ENCODE measurements at places on chromosomes 12 and 14.

DNA sequence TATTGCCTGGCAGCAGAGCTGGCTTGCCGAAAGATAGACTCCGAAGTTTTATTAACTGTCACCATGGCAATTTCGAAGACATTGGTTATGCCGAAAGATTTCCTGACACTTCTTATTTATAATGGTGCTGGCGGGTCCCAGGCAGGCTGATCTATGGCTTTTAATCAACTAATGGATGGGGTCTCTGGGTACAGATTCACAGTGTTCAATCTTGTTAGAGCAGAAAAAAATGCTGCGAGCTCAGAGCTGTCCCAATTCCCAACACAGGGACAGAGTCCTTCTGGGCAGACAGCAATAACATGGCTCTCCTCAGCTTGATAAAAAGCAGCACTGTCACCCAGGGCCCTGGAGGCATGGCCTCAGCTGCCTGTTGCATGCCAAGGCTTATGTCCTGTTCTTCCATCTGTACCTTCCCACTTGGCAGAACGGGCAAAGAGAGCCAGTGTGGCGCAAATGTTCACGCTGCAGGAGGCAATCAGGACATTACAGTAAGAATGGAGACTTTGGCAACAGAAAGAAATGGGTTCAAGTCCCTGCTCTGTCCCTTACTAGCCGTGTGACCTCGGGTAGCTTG lies 228.2 kb upstream of the PWP1 start:
- DNase-seq, result no peak

GRCh38 chr12:109157986-109158385 lies 41.6 kb downstream of the ACACB start:
- DNase-seq, result no peak

DNA sequence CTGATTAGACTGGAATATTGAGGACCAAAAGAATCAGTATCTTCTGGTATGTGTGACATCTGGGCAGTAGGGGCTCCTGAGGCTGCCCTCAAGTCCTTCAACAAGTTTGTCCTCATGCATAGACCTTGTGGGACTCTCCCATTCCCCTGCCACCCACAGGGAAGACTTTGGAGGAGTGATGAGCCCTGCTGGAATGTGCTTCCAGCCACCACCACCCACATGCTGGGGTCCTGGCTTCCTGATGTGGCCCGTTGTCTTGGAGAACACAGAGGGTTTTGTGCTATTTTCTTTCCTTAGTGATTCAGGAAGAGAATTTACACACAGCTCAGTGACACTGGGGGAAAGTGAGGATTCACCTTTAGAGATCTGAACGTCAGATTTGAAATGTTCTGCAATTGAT lies 29.2 kb upstream of the SEL1L start:
- DNase-seq, result no peak

- no peak for DNase-seq
These were observed 18.6 kb upstream of the TEAD4 start for GRCh38 chr12:2940564-2940963.

DNA sequence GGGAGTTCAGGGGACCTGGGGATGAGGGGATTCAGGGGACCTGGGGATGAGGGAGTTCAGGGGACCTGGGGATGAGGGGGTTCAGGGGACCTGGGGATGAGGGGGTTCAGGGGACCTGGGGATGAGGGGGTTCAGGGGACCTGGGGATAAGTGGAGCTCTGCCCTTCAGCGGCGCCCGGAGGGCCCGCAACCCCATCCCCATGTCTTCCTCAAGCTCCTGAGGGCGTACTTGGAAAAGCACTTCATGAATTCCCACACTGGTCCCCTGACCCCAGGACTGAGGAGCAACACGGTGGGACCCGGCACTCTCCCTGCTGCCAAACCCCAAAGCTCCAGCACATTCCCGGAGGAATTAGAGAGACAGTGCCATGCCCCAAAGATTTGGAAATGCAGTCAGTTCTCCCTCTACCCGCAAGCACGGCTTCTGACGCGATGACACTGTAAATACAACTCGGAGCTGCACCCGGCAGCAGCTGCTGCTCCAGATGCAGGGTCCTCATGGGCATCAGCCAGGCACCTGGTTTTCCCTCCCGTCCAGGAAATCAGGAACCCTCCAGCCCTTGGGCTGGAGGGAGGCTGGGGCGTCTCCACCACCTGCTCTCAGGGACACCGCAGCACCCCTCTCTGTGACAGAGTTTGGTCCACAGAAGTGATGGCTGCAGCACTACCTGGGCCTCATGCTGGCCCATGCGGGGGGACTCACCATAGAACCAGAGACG lies 32.8 kb upstream of the C14orf180 start:
- DNase-seq, result peak; percentile 3

- DNase-seq, result no peak
These were observed 413 bp upstream of the TUBA1C start for GRCh38 chr12:49264466-49264872.

GRCh38 chr14:93832665-93833064 lies 44.4 kb upstream of the PRIMA1 start:
- DNase-seq, result peak; percentile 36

DNA sequence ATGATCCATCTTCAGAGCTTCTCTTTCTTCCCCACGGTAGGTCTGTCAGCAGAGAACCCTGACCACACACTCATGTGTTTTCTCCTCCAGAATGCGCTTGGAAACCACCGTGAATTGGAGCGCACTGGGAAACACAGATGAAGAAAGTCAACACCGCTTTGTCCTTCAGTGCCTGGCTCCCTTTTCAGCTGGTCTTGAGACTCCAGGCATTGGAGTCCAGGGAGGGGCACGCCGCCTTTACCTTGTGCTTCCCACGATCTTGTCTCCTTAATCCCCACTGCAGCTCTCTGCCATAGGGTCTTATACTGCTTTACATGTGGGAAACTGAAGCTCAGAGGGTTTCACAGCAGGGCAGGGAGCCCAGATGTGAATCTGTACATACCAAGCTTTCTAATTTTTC lies 1.1 kb downstream of the FAM90A1 start:
- no peak for DNase-seq

GRCh38 chr14:73105050-73105449 lies 31.3 kb upstream of the PSEN1 start:
- no peak for DNase-seq

- DNase-seq, result no peak
These were observed 92.9 kb upstream of the EGLN3 start for GRCh38 chr14:34043627-34044372.

- no peak for DNase-seq
These were observed 39.3 kb upstream of the ZNF641 start for GRCh38 chr12:48390026-48390425.

DNA sequence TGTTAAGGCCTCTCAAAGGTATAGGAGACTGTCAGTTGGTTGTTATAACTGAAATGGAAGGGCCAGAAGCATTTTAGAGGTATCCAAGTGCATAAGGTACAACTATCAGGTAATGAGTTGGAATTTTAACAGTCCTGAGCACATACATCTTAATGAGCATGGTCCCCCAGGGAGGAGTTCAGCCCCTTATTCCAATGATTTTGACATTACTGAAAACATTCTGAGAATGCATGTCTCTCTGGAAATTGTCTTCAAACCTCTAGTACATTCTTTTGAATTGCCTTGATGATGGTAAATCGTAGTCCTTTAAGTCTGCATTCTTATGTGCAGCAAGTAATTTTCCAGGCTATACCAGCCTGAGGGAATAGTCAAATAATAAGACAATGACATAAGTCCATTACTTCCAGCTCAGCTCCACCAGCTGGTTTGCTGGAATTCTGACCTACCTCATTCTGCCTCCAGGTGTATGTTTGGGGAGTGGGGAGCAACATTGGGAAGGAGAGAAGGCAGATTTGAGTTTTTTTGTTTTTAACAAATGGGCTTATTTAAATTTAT lies 239.2 kb downstream of the MSRB3 start:
- DNase-seq, result no peak

- no peak for DNase-seq
These were observed 17.9 kb downstream of the FOXN3 start for GRCh38 chr14:89399157-89399556.

DNA sequence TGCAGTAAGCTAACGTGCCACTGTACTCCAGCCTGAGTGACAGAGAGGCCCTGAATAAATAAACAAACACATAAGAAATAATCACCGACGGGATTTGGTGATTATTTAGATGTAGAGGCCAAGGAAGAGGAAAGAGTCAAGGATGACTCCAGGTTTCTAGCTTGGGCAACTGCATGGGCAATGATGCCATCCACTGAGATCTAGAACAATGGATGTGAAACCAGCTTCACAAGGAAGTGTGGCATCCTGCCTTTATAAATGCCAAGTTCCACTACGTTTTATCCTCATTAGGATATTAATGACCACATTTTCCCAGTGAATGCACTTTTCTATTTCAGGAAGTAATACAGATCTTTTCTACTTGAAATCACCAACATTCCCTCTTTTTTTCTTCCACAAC lies 10.9 kb upstream of the PTGER2 start:
- no peak for DNase-seq

DNA sequence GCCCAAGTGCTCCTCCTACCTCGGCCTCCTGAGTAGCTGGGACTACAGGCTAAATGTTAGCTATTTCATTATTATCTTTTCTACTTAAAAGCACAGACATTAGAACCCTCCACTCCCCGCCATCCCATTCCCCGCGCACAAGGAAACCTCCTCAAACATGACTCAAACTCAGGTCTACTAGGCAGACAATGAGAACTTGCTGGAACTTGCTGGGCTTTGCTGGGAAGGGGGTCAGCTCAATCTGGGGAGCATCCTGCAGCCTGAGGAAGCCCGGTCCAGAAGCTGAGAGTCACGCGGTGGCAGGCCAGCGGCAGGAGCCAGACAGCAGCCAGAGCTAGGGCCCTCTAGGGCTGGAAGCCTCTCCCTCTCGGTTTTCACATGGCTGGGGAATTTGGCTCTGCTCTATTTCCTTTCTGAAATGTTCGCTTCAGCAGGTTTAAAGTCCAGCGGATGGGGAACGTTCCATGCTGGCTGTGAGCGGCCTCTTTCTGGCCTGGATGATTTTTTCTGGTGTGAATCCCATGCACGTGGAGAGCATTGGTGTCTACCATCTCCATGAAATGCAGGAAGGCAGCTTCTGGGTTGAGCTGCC lies 68.5 kb downstream of the SLC6A12 start:
- DNase-seq, result no peak

DNA sequence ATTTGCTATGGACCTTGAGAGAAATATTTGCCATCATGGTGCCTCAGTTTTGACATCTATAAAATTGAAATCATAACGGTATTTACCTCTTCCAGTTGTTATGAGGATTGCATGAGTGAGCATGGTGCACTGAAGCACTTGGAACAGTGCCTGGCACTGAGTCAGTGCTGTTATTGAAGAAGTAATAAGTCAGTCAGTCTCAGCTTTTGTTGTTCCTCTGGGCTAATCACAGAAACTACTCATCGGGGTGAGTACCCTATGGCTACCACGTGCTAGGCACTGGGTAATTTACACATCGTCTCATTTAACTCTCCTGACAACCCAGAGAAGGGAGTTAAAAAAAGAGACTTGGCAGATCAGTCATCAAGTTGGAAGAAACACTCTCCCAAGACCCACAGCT lies 159.5 kb upstream of the NRXN3 start:
- DNase-seq, result no peak

GRCh38 chr14:75459791-75460190 lies 32.0 kb downstream of the JDP2 start:
- DNase-seq, result no peak

DNA sequence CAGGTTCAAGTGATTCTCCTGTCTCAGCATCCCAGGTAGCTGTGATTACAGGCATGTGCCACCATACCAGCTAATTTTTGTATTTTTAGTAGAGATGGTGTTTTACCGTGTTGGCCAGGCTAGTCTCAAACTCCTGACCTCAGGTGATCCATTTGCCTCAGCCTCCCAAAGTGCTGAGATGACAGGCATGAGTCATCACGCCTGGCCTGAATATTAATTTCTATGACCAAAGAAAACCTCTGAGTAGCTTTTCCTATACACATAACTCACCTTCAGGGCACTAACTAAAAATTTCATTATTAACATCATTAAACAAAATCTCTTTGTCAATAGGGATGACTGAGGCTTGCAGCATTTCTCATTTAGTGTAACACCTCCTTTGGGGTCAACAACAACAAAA lies 259.6 kb upstream of the KRR1 start:
- DNase-seq, result no peak

GRCh38 chr12:6899837-6900519 lies 4.6 kb upstream of the LRRC23 start:
- peak; percentile 55 for DNase-seq

- DNase-seq, result no peak
These were observed 415.5 kb downstream of the PCNX1 start for GRCh38 chr14:71322655-71323250.

- peak; percentile 58 for DNase-seq
These were observed 61.4 kb downstream of the MYF5 start for GRCh38 chr12:80778005-80778541.

GRCh38 chr12:71938728-71939385 lies at the start of gene TPH2:
Gene TPH2, plus strand, starts transcription at chr12:71938845. Its CDS starts 142 bp downstream, at chr12:71938987.
- DNase-seq, result peak; percentile 28

DNA sequence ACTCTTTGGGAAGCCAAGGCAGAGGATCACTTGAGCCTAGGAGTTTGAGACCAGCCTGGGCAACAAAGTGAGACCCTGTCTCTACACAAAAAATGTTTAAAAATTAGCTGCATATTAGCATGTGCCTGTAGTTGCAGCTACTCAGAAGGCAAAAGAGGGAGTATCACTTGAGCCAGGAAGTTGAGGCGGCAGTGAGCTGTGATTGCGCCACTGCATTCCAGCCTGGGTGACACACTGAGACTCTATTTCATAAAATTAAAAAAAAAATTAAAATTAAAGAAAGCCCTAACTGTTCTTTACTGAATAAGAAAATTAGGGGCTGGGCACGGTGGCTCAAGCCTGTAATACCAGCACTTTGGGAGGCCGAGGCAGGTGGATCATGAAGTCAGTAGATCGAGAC lies 27.0 kb downstream of the SENP1 start:
- no peak for DNase-seq

DNA sequence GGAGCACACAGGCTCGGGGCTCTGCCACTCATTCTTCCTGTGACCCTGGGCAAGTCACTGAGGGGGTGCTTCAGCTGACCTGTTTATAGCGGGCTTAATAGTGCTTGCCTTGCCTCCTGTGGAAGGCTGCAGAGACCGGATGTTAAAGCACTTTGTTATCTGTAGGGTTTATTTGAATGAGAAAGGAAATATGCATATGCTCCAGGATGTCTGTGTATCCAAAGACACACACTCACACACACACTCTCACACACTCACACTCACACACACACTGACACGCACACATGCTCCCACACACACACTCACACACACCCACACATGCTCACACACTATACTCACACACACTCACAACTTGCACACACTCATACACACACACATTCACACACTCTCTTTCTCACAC lies 56.1 kb upstream of the DDX11 start:
- no peak for DNase-seq

DNA sequence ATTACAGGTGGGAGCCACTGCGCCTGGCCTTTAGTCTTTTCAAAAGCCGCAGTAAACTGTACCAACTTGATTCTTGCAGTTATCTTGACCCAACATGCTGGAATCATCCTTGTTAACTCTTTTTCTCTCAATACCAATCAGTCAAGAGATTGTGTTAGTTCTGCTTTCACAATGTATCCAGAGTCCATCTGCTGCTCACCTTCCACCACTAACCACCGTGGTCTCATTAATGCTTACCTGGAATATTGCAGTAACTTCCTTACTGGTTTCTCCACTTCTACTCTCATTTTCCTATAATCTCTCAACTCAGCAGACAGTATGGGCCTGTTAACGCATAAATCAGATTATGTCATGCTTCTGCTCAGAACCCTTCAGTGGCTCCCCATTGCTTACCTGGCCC lies 62.2 kb downstream of the VEZT start:
- no peak for DNase-seq

GRCh38 chr14:94136575-94137331 lies 7.3 kb upstream of the IFI27L2 start:
- DNase-seq, result peak; percentile 81
